CD8-positive, alpha-beta T cell (primary cell): ENCODE measurements at places on chromosomes 6 and 20.

GRCh38 chr20:50728981-50729874 is 2.2 kb upstream of the PARD6B start:
- peak; percentile 11 for DNase-seq

- no peak for DNase-seq
Observed at GRCh38 chr6:112114577-112115223, 27.3 kb downstream of the FAM229B start.

DNA sequence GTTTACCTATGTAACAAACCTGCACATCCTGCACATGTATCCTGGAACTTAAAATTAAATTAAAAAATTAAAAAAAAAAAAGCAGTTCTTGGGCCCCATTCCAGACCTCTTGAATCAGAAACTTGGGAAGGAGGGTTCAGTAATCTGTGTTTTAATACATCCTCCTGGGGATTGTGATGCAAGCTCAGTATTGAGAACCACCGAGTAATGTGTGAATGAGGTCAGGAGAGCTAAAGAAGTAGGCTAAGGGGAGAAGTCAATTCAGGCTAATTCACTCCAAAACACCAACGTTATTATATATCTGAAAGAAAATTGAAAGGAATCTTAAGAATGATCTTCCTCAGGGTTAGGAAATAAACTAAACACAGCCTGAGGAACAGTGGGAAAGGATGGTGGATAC is 120.4 kb downstream of the RNF144B start:
- DNase-seq = no peak

GRCh38 chr20:62917720-62918119 is 8.6 kb downstream of the DIDO1 start:
- no peak for DNase-seq

GRCh38 chr6:114144887-114145851 is 174.2 kb upstream of the HDAC2 start:
- DNase-seq = no peak
